SK-N-SH treated with all-trans-retinoic acid at 6 μM for 48 hours (cell line): ENCODE measurements at places on chromosomes 2 and 18.

DNA sequence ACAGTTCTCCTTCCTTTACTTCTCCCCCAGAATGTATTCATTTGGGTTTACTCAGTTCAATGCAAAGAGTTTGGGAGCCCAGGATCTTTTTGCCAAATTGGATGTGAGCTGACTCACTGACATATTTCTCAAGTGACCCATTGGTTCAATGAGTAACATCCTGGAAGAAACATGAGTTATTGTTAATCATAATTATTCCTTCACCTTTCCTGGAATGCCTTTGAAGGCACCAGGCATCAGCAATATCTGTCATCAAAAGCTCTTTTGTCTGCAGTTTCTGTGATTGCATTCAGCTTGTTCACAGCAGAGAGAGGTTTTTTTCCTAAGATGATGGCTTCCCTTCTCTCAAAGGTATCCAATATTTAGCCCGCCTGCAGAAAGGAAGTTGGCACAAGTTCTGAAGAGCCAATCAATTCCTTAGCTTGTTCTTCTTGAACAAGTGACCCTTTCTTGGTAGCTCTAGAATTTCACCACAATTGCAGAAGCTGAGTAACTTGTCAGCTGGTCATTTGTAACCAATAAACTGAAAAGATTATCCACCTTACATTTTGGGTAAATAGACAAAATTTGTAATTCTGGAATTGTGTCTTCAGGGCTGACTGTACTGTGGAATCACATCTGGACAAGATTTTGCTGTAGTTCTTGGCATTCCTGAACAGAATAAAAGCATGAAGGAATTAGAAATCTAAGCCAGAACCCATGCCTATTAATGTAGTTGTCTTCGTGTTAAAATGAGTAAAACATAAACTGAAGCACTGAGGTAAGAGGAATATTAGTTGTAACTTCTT is 72.2 kb upstream of the TMEM17 start:
- ATAC-seq = peak; percentile 79

- ATAC-seq = no peak
Observed at GRCh38 chr2:54038835-54039234, 68.0 kb upstream of the PSME4 start.

- no peak; the same call in 1 of the 3 replicates for ATAC-seq
Observed at GRCh38 chr2:64283641-64284361, 139.6 kb upstream of the PELI1 start.

DNA sequence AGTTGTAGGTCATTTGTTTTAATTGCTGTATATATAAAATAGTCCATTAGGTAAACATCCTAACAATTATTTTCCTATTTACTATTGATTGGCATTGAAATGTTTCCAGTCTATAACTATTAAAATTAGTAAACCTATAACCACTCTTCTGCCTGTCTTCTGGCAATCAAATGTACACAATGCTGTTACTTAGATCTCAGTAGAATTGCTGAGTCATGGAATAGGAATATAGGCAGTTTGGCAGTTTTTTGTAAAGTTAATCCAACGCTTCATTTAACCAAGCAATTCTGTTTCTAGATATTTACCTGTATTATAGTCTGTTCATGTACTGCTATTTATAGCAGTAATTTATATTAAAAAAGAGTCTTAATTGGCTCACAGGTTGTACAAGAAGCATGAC is 518.1 kb downstream of the DCDC2C start:
- no peak for ATAC-seq

DNA sequence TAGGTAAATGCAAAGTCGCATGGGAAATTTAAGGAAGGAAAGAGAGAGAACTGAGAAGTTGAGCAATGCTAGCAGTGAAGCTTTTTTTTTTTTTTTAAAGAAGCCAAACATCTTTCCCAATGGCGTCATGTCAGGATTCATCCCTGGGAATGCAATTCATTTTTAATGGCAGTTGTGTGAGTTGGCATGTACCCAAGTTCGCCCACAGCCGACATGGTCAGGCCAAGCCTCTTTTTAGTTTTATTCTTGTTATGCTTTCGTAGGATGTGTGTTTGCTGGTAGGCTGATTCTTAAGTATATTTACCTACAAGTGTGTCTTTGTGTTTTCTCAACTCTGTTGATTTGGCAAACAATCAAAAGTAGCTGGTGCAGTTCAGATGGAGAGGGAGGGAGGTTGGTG is 127.6 kb upstream of the ITGA6 start:
- no peak for ATAC-seq

DNA sequence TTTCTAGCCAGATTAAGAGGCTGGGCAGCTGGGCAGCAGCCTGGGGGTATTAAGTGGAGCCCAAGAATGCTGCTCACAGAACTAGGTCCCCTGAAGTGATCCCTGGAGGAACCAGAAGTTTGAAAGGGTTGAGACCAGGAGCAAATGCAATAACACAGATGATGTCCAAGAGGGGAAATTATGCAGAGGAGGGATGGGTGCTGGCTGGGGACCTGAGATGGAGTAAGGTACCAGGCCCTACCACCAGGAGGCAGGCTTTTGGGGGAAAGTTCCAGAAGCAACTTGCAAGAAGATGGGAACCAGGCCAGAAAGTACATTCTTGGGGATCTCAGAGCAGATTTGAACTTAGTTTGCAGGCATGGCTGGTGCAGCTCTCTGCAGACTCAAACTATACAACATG is 175.1 kb downstream of the NCK2 start:
- no peak for ATAC-seq

- ATAC-seq = no peak
Observed at GRCh38 chr2:16755442-16755841, 89.8 kb upstream of the CYRIA start.

DNA sequence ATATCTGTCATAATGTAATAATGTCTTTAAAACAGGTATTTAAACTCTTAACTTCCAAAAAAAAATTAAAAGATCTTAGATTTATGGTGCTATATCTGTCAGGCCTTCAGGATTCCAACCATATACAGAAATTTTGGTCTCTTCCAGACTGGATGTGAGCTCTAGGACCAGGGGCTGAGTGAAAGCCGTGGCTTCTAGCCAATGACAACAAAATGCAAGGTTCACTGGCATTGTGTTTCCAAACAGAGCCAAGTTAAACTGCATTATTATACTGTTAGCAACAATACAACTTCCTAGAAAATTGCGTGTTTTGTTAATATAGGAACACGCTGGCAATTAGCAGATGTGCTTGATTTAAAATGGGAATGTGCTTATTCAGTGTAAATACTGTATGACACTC is 809.8 kb upstream of the SOX11 start:
- ATAC-seq = no peak

DNA sequence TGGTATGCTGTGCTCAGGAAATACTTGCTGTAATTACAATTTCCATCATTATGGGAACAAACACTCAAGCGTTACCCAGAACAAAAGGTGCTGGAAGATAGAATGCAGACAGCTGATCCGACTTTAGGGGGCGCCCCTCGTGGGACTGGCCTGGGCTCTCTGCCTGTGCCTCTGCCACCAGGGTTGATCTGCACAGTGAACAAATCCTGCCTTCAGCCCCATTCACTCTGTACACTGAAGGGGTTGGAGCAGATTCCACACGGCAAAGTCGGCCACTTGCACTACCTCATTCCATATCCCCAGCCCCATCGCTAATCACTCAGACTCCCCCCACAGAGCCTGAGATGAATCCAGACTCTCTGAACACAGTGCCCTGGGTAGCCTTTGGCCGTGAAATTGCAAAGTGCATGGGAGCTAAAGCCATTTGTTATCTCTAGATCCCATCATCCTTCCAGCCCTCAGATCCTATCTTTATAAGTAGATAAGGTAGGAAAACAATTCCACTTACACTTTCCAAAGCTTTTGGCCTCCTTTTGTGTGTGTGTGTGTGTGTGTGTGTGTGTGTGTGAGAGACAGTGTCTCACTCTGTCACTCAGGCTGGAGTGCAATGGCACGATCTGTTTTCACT is 69.3 kb downstream of the INPP5D start:
- ATAC-seq = peak; percentile 74

GRCh38 chr2:138485019-138485418 is 16.6 kb upstream of the SPOPL start:
- no peak for ATAC-seq

DNA sequence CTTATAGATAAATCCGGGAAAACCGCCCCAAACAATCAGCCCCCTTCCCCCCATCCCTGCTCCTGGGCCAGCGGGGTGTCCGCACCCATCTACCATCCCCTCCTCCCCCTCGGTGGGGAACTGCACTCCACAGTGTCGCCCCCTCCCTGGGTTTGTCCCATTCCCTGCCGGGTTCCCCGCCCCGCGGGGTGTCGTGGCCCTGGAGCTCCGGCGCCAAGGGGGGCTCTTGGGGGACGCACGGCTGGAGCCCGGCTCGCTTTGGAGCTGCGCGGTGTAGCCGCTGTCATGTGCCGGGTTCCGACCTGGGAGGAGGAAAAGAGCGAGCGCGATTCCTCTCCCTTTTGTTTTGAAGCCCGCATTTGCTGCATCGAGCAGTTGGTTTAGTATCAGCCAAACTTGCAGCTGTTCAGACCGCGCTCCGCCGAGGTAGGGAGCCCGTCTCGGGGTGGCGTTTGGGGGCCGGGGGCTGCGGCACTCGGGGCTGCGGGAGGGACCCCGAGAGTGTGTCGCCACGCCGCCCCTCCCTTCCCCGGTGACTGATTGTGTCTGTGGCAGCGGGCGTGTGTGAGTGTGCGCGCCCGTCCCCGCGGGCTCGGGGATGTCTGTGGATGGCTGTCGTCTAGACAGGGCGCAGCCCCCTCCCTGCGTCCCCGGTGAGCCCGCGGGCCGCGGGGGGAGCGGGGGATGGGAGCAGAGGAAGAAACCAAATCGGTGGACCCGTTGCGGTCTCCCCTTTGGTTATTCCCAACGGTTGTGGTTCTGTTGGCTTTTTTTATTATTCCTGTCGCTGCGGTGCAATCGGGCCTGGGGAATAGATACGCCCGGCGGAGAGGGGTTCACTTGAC is 797 bp downstream of the CTIF start:
- ATAC-seq = peak; percentile 61

GRCh38 chr2:215277944-215278343 is 33.9 kb upstream of the ATIC start:
- no peak for ATAC-seq

DNA sequence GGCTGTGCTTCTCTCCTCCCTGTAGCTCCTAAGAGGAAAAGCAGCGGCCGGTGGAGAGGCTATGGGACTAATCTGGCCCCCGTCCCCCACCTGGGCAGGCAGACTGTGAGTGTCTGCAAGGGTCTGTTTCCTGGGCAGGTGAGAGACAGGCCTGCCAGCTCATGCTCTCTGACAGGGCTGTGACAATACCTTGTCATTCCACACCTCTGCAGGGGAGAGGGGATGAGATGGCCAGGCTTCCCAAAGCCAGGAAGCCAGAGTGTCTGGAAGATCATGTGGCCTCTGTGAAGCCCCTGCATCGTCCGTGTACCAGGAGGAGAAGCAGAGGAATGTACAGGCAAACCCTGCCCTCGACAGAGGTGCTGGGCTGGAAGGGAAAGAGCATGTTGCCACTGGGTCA is 142.5 kb upstream of the GATA6 start:
- ATAC-seq = no peak

DNA sequence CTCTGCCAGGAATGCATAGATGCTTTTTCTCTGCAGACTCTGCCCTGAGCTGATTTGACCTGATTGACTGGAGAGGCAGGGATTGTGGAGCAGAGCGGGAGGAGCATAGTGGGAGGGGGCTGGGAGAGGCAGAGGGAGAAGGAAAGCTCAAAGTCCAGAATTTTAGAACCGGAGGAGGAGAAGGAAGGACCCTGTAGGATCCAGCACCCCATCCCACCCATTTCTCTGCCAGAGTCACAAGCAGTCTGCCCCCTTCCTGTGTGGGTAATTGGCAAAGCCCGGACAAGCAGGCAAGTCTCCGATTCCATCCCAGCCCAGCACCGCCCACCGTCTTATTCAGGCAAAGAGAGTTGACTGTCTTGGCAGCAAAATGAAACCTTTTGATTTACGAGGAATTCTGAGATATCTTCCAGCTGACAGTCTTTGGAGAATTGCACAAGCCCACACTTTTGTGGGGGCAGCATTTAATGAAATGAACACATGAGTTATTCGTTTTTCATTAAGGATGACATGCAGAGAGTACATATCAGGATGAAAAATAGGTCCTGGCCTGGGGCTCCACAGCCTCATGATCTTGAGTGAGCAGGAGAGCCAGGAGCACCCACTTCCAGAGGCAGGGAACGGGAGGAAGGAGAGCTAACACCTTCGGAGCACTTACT is 103.1 kb downstream of the MCFD2 start:
- ATAC-seq = peak; percentile 88

DNA sequence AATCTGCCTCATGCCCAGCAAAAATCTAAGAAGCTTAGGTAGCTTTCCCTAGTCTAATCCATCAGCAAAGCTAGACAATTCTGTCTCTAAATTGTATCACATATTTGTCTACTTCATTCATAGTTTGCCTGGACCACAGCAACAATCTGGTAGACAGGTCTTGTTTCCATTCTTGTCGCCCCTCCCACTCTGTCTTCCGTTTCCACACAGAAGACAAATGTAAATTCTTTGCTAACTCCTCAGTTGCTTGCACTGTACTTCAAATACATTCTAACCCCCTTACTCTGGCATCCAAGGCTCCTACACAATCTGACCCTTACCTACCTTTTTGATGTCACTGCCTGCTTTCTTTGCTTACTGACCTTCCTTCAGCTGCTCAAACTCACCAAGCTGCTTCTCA is 40.1 kb downstream of the THUMPD2 start:
- peak; percentile 6; the same call in 2 of the 3 replicates for ATAC-seq

DNA sequence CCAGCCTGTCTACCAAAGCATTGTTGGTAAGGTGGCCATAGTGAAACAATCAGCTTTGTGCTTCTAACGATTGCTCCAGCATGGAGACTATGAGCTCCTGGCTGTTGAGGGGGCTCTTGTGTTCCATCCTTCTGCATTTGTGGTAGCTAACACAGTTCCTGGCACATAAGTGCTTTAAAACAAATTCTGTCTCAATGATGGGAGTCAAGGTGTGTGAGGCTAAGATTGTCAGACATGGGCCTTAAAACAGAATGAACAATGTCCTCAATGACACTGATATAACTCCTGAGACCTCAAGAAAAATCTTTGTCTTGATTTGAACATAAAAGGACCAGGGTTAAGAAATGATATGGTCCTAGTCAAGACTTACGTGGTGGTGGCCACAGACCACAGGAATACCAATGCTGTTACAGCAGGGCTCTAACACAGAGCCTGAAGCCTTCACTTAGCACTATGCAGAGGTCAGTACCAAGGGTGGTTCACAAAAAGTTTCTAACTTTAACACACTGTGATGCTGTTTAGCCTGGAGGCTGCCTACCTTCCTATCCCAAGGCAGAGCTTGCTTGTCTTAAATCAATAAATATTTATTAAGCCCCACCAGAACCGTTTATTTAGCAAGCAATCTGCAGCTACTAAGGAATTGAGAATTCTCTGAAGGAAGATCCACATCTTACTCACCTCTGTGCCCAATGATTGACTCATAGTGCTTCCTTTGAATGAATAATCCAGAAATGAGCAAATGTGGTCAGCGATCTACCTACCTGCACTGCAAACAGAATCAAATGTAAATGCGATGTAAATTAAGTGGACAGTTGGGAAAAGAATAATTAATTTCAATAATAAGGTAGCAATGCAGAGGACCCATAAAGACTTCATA is 35.1 kb downstream of the EVA1A start:
- ATAC-seq = no peak

DNA sequence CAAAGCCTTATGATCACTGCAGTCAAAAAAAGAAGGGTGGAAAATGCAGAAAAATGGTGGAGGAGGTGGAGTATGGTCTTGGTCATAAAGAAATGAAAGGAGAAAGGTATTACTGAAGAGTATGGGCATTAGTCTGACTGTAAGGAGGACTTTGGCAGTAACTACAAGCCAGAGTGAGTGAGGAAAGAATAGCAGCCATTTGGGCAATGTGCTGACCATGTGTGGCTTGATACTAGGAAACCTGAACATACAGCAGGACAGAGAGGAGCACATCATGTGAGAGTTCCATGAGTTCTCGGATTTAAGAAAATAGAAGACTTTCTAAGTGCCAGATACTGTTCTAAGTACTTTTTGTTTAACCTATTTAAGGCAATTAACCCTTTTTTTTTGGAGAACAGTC is 8.5 kb downstream of the DTNA start:
- no peak for ATAC-seq
